ENCODE measurements at places on chromosomes 6 and 20.
A peak's percentile ranks its signal among the peaks of the same experiment; 100 is the strongest.

DNA sequence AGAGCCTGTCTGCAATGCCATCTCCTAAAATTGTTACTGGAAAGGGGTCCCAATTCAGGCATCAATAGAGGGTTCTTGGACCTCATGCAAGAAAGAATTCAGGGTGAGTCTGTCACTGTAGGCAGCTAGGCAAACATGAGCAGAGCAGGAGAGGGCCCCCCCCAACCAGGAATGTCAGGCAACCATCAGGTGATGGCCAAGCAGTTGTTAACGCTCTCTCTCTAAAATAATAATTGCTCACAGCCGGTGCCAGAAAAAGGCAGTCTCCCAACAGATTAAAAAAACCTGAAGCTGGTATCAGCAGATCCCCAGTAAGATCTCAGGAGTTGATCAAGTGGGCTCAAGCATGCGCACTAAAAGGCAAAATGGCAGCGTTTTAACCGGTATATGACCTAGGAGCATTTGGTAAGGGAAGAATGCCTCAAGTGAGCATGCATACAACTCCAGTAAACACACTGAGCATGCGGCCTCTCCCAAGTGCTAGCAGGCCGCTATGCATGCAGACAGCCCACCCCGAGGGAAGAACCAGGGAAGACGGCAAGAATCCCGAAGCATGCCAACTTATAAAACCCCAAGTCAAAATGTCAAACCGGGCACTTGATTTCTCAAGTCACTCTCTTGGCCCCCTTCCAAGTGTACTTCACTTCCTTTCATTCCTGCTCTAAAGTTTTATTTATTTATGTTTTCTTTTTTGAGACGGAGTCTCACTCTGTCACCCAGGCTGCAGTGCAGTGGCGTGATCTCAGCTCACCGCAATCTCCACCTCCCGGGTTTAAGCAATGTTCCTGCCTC, 44.0 kb upstream of the RNGTT start:
- ATAC-seq = no peak

DNA sequence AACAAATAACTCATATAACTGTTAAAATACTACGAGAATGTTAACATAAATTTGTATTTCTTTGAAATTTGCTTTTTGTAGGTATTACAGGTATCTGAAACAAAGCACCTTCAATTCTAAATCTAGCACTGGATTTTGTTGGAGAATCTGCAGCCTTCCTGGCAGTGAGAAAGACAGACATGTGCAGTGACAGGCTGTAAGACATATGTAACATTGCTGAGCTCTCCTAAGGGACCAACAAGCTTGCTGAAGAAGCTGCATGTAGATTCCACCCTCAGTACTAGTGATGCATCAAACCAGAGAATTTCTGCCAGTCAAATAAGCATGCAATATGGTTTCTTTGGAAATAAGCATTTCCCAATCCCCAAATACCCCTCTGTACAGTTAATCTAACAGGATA, 20.5 kb upstream of the KIAA1586 start:
- ATAC-seq = no peak

GRCh38 chr20:19406381-19406780, 193.9 kb downstream of the SLC24A3 start:
- no peak for ATAC-seq

DNA sequence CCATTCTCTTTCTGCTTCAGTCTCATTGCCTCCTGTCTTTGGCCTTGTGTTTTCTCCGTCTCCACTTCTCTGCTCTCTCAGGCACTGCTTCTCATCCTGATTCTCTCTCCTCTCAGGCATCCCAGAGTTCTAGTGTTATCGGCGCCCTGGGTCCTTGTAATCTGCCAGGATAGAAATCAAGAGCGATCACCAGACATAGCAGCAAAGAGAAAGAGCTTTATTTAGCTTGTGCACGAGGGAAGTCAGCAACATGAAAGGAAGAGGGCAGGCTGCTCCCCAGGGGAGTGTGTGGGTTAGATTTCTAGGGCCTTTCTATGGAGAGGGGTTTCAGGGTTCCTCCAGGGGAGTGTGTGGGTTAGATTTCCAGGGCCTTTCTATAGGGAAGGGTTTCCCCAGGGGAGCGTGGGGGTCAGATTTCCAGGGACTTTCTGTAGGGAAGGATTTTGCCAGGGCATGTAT, 32.5 kb downstream of the SUN5 start:
- ATAC-seq = peak; percentile 16

Data from activated T-helper 17 cell treated with anti-CD3 and anti-CD28 coated beads, Interleukin-2, amount 50 U/mL, for 72 hours (primary cell).